ENCODE measurements at places on chromosomes 5 and 9. TPM values are rescaled to one million over a fixed set of nuclear protein-coding genes. Genes with fewer than 3 reads are reported as not detected.

Gene CAVIN4
- total RNA-seq, result under 0.01 TPM

Gene BRD3OS
- 7.9 TPM for total RNA-seq

Gene ADAMTSL2
- total RNA-seq, result under 0.01 TPM

Gene PCDHGC3
- 20.2 TPM for total RNA-seq

Gene NR4A3
- not detected for total RNA-seq

Gene PCDHGA9
- 0.85 TPM for total RNA-seq

Gene TMEM252
- not detected for total RNA-seq

Gene RORB
- 0.21 TPM for total RNA-seq

Gene VLDLR
- 32.8 TPM for total RNA-seq

Gene CDH10
- total RNA-seq, result not detected

Gene ADAMTS6
- total RNA-seq, result 17.1 TPM

Gene NAIF1
- total RNA-seq, result 10.1 TPM

Gene IGFBPL1
- total RNA-seq, result not detected

Gene PCDHGA6
- total RNA-seq, result under 0.01 TPM

Gene ZBTB5
- total RNA-seq, result 11.3 TPM

Gene SOWAHA
- total RNA-seq, result 0.24 TPM

Gene PROP1
- not detected for total RNA-seq

Gene ARL14EPL
- not detected for total RNA-seq

Gene GABRA1
- not detected for total RNA-seq

Gene HAND1
- total RNA-seq, result not detected

Gene PCDHGA3
- under 0.01 TPM for total RNA-seq

Gene COL23A1
- total RNA-seq, result 0.43 TPM

Gene PCDHA5
- total RNA-seq, result not detected

Gene SLC34A1
- total RNA-seq, result 0.43 TPM

Gene RANBP17
- 7.7 TPM for total RNA-seq

Gene NADK2
- 23.4 TPM for total RNA-seq

Gene AQP7
- total RNA-seq, result not detected

Gene WNT8A
- total RNA-seq, result not detected

Gene HRCT1
- total RNA-seq, result 0.85 TPM

Gene MGAT1
- 81.4 TPM for total RNA-seq

Gene PCSK1
- total RNA-seq, result not detected

Gene DAP
- 14.9 TPM for total RNA-seq

Gene HK3
- total RNA-seq, result not detected

Data from tracheal epithelial cell (primary cell).